Upper lobe of right lung (tissue), 1 donor: ENCODE measurements at places on chromosomes 4 and X. TPM values are rescaled to one million over a fixed set of nuclear protein-coding genes. Genes with fewer than 3 reads are reported as not detected.

RNF128 gene
- total RNA-seq: 18.1 TPM

UGT2B10 gene
- not detected for total RNA-seq

SRPK3 gene
- not detected for total RNA-seq

TMEM31 gene
- total RNA-seq: not detected
